G401 (cell line): ENCODE measurements at places on chromosomes 3 and 15.

DNA sequence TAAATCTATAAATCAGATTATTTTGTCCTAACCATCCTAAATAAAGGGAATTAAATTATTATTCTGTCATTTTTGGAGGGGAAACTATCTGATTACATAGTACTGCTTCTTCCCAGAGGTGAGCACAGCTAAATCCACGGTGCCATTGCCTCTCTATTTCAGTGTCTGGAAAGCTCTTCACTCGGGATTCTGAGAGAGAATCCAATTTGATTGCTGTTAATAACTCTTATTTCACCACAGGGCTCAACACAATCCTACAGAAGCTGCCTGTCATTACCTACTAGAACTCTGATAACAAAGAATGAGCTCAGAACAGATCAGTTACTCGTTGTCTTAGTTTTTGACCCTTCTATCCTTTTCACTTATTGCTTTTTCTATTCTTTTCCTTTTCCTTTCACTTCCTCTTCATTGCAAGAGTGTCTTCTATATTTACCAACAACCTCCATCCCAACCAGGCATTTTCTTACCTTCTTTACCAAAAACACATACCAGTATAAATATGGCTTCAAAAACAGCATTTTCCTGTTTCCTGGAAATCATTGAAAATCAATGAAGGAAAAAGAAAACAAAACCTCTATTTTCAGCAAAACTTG lies 30.4 kb downstream of the OXNAD1 start:
- DNase-seq, result no peak

GRCh38 chr3:77251136-77251535 lies 211.2 kb downstream of the ROBO2 start:
- DNase-seq, result no peak

DNA sequence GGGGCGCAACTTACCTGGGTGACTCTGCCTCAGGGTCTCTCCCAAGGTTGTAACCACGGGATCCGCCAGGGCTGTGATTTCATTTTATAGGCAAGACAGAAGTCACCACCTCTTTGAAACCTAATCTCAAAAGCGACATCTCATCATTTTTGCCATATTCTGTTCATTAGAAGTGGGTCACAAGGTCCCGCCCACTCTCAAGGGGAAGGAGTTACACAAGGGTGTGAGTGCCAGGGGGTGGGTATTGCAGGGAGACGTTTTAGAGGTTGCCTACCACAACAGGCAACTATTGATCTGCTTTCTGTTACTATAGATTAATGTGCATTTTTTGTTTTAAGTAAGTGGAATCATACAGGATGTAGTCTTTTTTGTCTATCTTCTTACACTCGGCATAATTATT lies 56.6 kb upstream of the ADPGK start:
- DNase-seq, result no peak

- no peak for DNase-seq
Measured at GRCh38 chr15:77009646-77010311, 14.9 kb downstream of the PSTPIP1 start.

DNA sequence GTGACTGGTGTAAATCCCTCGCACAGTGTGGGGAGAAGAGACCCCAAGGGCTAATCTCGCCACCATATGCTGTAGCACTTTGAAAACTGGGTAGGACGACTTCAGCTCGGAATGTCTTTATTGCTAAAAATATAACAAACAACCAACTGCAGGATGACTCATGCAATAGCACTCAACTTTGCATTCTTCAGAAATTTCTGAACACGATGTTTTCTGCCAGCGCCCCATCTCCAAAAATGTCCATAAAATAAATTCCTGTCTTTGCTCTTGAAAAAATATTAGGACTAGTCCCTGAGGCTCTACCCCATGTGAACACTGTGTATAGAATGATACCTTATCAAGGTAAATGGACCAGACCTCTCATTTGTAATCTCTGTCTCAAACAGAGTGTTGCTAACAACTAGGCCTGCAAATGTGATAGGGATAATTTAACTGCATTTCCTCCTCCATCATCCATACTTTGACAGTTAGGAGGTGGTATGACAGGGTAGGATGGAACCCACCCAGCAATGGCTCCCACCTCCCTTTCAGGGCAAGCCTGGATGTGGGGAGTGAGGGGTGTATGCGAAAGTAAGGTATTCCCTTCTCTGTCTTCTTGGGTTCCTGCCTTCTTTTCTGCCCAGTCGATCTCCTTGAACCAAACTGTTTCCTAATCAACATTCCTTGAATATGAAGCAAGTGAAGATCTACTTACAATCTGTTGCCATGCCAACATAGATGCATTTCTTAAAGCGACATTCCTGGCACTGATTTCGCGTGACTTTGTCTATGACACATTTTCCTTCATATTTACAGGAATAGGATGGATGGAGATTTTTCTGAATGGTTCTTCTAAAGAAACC lies 201.1 kb downstream of the NR1D2 start:
- no peak for DNase-seq

- no peak for DNase-seq
Measured at GRCh38 chr15:61225614-61226013, 3.5 kb downstream of the RORA start.

DNA sequence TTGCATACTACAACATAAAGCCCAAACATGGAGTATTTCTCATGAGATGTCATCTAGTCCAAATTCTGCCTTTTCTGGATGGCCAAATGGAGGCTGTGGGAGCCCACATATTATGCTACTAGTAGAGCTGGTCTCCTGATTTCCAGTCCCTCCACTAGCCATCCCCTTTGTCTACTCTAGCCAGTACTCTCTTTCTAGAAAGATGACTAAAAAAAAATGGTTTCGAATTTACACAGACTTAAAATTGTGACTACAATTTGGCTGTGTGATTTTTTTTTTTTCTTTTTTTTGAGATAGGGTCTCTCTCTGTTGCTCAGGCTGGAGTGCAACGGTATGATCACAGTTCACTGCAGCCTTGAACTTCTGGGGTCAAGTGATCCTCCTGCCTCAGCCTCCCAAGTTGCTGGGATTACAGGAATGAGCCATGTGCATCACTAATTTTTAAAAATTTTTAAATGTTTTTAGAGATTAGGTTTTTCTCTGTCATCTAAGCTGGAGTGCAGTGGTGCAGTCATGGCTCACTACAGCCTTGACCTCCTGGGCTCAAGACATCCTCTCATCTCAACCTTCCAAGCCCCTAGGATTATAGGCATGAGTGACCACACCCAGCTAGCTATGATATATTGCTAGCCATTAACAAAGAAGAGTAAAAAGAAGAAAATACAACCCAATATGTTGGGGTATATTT lies 273.9 kb downstream of the ADAMTSL3 start:
- no peak for DNase-seq

- DNase-seq, result no peak
Measured at GRCh38 chr3:13273604-13274105, 146.5 kb downstream of the NUP210 start.

- DNase-seq, result no peak
Measured at GRCh38 chr3:81965696-81966095, 204.3 kb upstream of the GBE1 start.

- DNase-seq, result no peak
Measured at GRCh38 chr3:10442151-10442795, 63.1 kb downstream of the ATP2B2 start.

GRCh38 chr15:47502041-47502440 lies 215.3 kb upstream of the SEMA6D start:
- DNase-seq, result no peak

DNA sequence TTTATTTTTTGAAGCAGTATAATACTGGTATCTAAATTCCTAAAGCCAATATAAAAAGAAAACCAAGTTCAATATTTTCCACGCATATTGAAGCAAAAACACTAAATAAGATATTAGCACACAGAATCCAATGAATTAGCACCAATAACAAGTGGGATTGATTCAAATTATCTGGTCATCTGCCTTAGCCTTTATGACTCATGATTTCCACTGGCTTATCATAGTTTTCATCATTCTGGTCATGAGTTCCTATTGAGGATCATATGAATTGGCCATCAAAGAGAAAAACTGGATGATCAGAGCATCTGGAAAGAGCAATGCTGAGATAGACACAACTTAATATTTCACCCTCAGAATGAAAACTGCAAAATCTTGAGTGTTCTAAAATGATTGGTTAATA lies 809.9 kb downstream of the MCTP2 start:
- DNase-seq, result no peak

DNA sequence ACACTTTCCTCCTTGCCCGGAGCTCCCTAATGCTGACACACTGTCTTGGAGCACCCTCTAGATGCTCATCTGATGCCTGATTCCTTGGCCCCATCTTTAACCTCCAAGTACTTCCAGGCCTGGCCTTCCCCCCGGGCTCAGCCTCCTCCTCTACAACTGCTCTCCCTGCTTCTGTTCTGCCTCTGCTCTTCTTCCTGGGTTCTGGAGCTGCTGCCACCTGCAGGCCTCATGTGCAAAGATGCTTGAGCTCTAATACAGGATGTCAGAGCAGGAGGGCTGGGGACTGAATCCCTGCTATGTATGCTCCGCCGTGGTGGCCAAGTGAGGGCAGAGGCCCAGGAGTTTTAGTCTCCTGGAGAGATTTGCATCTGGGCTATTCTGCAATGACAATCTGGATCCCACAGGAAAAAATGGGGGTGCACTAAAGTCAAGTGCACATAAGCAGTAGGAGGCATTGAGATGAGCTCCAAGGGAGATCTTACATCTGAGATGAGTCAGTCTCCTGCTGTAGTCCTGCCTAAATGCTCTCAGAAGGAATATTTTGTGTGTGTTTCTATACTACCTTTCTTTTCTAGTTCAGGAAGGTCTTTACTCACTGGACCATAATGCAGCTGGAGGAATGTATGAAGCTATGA lies 296.3 kb downstream of the UACA start:
- peak; percentile 64 for DNase-seq

GRCh38 chr3:166570102-166570501 lies 732.9 kb upstream of the BCHE start:
- DNase-seq, result peak; percentile 13

DNA sequence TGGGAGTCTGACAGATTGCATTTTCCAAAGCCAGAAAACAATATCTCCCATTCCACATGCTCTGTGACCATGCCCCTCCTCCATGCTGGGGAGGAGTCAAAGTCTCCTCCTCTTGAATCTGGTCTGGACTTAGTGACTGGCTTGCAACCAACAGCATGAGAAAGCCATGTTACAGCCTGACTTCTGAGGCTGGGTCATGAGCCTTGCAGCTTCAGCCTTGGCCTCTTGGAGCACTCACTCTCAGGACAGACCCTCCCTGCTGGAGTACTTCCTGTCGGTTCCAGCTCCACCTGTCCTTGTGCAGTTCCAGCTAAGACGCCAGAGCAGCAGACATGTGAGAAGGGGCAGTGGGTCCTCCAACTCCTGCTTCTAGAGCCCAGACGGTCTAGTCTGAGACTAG lies 49.7 kb upstream of the RBSN start:
- peak; percentile 3 for DNase-seq

- DNase-seq, result peak; percentile 49
Measured at GRCh38 chr15:88491158-88491557, 23.6 kb downstream of the MRPS11 start.

GRCh38 chr3:34988296-34988695 lies 651.0 kb upstream of the ARPP21 start:
- DNase-seq, result no peak

DNA sequence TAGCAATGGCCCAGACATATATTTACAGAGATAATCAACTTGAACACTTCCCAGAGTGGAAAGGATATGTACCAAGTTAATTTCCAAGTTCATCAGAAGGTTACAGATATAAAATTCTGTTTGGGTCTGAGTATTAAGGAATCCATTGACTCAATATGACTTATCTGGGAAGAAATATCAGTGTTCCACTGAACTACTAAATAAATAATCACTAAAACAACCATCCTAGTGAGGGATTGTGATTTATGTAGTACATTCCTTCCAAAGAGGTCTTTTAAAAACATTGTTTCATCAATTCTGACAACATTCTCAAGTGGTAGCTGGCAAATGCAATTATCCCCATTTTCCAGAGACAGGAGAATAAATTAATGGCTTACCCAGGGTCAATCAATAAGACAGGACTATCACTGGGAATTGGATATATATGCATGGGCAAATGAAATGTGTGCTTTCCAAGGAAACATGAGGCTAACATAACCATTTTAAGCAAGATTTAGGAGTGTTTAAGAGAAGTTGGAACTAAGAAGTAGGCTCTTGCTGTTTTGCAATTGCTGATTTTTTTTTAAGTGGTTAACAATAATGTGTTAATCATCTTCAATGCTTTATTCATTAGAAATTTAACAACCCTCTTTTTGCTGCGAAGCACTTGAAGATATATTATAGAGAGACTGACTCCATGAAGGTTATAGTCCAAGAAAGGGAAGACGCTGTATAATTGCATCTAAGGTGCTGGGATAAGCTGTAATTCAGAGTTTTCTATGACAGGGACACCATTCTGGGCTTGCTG lies 37.9 kb downstream of the SLC9A9 start:
- DNase-seq, result no peak

DNA sequence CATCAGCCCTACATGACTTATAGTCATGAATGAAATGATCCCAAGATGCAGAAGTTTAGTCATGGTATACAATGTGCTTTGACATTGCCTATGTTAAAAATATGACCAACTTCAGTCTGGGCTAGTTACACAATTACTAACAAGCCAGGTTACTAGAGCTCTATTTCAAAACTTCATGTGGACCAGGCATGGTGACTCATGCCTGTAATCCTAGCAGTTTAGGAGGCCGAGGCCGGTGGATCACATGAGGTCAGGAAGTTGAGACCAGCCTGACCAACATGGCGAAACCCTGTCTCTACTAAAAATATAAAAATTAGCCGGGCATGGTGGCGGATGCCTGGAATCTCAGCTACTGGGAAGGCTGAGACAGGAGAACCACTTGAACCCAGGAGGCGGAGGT lies 613.0 kb downstream of the CADM2 start:
- DNase-seq, result no peak

GRCh38 chr3:9627901-9628633 lies 21.2 kb upstream of the MTMR14 start:
- no peak for DNase-seq

DNA sequence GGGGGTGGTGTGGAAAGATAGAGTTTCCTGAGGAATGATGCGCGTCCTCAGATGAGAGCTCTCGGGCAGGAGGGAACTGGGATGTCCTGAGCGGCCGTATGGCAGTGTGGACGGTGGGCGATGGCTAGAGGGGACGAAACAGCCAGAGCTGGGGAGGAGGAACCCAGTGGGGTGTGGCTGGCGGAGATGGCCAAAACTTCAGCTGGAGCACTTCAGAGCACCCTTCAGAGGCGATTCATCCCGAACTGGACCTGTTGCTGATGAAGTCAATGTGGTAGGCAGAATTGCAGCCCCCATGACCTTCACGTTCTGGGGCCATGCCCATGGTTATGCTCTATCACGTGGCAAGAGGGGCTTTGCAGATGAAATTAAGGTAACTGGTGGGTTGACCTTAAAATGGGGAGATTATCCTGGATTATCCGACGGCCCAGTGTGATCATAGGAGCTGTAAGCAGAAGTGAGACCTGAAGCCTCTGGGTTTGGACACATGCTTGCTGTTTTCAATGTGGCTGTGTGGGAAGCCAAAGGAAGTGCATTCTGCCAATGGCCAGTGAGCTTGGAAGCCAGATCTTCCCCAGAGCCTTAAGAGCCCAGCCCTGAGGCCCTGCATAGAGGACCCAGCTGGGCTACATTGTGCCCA lies 52.3 kb downstream of the ATP1B3 start:
- DNase-seq, result no peak
